ENCODE measurements at places on chromosomes 12 and 14.
A peak's percentile ranks its signal among the peaks of the same experiment; 100 is the strongest.

DNA sequence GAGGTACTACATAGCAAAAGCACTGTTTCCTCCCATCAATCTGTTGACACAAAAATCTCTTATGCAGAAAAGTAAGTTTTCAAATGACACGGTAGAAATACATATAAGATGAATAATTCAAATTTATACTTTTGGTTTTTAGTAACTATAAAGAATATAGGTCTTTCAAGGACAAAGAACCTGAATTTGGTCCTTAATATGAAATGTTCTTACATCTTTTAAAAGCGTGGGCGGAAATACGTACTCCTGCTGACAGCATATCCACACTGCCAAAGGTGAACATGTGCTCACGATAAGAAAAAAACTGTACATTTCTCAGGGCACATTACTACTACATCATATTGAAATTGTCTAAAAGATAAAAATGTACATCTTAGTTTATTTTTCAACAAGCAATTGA, 127.6 kb downstream of the FOXN3 start:
- DNase-seq = no peak

GRCh38 chr14:100770605-100771120, 44.0 kb downstream of the DLK1 start:
- no peak for DNase-seq

- no peak for DNase-seq
Observed at GRCh38 chr14:92014040-92014439, 25.8 kb downstream of the TRIP11 start.

- no peak for DNase-seq
Observed at GRCh38 chr14:72443991-72444441, 449.9 kb downstream of the DPF3 start.

- no peak for DNase-seq
Observed at GRCh38 chr14:41597647-41598046, 9.0 kb upstream of the LRFN5 start.

- DNase-seq = no peak
Observed at GRCh38 chr14:51666826-51667225, 15.1 kb downstream of the FRMD6 start.

GRCh38 chr12:116549993-116550392, 9.2 kb upstream of the MAP1LC3B2 start:
- no peak for DNase-seq

DNA sequence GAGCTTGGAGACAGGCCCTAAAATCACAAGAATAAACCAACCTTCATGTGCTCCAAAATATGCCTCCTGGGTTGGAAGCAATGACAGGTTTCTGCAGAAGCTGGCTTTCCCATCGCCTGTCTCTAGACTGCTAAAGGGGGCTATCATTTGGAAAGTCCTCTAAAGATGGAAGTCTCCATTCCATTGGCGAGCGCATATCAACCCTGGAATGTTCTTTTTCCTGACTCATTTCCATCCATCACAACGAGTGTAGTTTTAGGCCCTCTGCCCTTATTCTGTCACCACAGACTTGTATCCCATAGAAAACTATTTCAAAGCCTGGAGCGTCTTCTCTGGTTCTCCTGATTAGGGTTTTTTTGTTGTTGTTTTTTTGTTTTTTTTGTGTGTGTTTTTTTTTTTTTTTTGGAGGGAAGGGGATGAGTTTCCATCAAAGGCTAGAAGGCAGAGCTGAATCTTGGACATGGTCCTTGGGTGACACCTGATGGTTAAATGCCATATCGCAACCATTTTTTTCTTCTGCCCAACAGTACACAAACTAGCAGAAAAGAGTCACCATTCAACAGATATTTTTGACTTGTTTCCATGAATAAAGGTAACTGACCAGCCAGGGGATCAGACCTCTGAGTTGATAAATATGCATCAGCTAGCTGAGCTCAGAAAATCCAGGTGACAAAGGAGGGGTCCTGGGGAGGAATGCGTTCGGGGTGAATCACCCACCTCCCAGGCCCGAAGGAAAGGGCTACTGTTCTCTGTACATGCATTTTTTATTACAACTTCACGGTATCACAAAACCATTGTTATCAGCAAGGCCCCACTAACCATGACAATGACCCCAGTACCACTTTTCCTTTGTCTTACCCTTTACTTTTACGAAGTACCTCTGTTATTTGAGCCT, 40.5 kb downstream of the KCNA5 start:
- DNase-seq = peak; percentile 31

GRCh38 chr12:74119811-74120362, 417.7 kb upstream of the ATXN7L3B start:
- DNase-seq = no peak

DNA sequence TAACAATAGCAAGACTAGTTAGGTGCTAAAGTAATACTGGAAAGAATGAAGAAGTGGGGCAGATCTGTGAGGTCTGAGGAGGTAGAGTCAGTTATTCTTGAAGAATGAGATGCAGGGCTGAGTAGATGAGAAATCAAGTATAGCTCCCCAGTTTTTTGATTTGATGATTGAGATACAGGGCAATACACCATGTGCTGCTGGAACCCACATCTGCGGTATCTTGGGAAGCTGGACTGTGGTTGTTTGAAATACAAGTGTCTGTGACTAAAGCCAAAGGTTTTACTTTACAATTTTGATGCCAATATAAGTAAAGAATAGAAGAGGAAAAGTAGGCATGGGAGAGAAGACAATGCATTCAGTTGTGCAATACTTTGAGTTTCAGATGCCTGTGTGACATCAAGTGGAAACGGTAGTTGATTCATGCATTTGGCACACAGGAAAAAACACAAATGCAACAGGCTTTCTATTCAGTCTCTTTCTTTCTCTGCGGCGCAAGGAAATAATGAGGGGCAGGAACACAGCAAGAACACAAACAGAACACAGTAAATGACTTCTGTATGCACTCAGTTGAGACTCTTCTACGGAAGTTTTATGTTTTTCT, 190.2 kb upstream of the SLC38A2 start:
- no peak for DNase-seq

GRCh38 chr12:13373131-13373530, 176.6 kb downstream of the EMP1 start:
- no peak for DNase-seq

DNA sequence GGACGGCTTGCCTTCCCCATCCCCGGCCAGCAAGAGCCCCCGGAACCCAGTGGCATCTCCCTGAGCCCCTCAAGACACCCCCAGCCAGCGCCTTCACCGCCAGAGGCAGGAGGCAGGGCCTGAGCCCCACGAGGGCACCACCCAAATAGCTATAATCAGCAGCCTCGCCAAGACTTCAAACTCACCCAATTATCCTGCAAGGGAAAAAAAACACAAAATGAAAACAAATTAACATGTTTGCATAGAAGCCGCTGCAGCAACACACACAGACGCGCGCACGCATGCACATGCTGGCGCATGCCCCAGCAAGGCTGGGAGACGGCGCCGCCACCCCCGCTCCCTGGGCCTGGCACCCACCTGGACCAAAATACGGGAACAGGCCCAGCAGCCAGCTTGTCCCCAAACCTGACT, 15.8 kb downstream of the FAM222A start:
- DNase-seq = peak; percentile 86

- no peak for DNase-seq
Observed at GRCh38 chr12:26244503-26244902, 49.1 kb downstream of the SSPN start.

DNA sequence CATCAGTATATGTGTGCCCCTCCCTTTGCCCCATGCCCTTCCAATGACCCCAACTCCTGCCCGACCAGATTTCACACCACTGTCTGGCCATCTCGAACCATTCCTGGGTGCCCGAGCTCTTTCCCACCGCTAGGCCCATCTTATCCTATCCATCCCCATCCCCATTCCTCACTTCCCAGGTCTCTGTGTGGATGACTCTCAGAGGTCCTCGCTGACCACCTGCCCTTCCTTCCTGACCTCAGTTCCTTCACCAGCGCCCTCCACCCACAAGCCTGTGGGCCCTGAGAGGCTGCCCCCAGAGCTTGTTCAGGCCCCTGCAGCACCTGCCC, 49.1 kb downstream of the CYP46A1 start:
- DNase-seq = no peak

DNA sequence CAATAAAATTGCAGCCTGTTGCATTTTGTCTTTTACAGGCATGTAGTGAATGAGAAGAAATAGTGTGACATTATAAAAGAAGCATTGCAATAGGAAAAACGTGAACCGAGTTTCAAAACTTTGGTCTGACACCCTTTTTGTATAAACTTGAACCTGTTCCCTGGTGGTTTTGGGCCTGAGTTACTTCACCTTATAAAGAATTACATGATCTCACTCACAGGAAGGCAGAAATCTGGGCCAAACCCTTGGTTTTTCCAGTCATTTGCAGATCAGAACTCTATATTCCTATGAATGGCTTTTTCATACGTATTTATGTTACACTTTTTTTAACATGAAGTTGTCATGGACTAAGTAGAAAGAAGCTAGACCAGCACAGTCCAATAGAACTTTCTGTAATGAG, 138.5 kb upstream of the FLRT2 start:
- no peak for DNase-seq

- DNase-seq = no peak
Observed at GRCh38 chr12:69430942-69431590, 39.1 kb upstream of the FRS2 start.

- DNase-seq = no peak
Observed at GRCh38 chr14:52877628-52878027, 73.2 kb downstream of the FERMT2 start.

GRCh38 chr14:104290058-104290667, 151.8 kb downstream of the KIF26A start:
- no peak for DNase-seq

DNA sequence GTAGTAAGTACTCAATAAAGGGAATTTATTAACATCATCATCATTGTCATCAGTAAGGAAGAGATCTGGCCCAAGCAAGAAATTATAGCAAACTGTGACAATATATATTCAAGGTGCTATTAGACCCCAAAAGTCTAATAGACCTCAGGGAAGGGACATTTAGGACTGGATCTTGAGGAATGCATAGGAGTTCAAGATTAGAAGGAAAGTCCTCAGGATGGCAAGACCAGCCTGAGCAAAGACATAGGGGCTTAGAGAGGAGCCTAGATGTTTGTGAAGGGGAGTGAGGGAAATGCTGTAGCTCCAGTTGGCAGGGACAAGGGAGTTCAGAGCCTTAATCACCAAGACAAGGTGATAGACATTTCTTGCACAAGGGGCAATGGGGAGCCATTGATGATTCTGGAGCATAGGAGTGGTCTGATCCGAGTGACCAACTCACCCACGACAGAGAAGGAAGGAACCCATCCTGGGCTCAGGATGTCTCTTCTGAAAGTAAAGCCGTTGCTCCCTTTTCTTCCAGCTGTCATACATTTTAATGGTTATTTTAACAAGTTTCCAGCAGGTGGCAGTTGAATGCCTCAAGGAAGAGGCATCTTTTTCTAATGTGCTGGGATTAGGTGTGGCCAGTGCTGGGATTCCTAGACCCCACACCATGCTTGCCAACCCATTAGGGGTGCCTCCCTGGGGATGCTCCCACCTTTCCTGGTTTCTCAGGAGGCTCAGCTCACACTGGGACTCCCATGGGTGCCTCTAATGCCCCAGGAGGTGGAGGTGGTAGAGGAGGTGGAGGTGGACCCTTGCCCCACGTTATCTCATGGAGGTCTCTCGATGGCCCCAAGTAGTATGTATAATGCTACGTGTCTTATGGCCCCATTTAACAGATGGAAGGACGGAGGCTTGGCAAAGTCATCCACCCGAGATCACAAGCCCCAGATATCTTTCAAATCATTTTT, 37.8 kb downstream of the PHETA1 start:
- DNase-seq = no peak

- DNase-seq = no peak
Observed at GRCh38 chr14:86346818-86347384, 817.0 kb downstream of the FLRT2 start.

DNA sequence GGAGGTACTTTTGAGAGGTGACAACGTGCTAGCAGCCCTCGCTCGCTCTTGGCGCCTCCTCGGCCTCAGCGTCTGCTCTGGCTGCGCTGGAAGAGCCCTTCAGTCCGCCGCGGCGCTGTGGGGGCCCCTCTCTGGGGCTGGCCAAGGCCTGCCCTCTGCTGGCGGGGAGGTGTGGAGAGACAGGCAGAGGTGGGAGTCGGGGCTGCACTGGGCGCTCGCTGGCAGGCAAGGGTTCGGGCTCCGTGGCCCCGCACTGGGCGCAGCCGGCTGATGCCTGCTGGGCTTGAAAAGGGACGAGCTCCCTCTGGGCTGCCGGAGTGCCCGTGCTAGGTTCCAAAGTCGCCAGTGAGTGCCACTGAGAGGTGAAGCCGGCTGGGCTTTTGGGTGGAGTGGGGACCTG, 580.0 kb downstream of the DIO2 start:
- DNase-seq = no peak

DNA sequence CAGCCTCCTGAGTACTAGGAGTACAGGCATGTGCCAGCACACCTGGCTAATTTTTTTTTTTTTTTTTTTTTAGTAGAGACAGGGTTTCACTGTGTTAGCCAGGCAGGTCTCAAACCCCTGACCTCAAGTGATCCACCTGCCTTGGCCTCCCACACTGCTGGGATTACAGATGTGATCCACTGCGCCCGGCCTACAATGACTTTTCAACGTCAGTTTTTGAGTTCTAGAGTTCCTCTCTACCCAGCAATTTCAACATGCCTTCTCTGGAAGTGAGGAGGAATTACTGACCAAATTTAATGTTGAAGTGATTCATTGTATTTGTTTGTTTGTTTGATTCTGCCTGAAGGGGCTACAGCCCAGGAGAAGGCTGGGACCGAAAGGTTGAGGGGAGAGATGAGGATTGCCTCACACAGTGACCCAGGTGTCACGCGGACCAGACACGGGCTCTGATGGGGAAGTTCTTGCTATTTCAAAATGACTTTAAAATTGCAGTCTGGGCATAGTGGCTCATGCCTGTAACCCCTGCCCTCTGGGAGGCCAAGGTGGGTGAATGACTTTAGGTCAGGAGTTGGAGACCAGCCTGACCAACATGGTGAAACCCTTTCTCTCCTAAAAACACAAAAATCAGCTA, 8.6 kb upstream of the DENR start:
- DNase-seq = no peak

- no peak for DNase-seq
Observed at GRCh38 chr12:39902821-39903220, 203.1 kb downstream of the SLC2A13 start.

- DNase-seq = no peak
Observed at GRCh38 chr14:73261075-73261474, 23.8 kb downstream of the PAPLN start.

DNA sequence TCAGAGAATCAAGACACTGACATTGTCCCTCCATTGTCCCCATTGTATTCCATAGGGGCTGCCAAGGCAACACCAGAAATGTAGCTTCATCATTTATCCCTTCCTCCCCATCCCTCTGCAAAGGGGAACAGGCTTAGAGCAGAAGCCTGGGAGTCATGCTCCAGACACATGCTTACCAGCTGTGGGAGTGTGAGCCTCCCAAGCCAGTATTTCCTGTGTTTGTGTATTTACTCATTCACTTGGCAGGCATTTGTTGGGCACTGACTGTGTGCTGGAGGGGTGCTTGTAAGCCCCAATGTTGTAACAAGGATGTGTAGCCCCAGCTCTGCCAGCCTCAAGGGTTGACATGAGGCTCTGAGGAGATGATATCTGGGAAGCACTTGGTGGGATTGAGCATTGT, 46.0 kb upstream of the TCL1A start:
- no peak for DNase-seq

DNA sequence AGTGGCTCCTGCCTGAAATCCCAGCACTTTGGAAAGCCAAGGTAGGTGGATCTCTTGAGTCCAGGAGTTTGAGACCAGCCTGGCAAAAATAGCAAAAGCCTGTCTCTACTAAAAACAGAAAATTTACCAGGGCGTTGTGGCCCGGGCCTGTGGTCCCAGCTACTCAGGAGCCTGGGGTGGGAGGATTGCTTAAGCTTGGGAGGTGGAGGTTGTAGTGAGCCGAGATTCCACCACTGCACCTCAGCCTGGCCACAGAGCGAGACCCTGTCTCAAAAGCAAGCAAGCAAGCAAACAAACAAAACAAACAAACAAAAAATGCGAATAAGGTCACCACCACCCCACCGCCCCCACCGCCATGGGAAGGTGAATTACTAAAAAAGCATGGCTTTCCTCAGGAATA, 238.7 kb downstream of the ATXN7L3B start:
- no peak for DNase-seq

Measured in NCI-H1105 (cell line).